Fibroblast of lung (primary cell): ENCODE measurements at places on chromosomes 3 and 15. TPM values are rescaled to one million over a fixed set of nuclear protein-coding genes. Genes with fewer than 3 reads are reported as not detected.

ZNF660 gene
- polyA plus RNA-seq = 0.44 and 0.92 TPM in 2 replicates

DNA sequence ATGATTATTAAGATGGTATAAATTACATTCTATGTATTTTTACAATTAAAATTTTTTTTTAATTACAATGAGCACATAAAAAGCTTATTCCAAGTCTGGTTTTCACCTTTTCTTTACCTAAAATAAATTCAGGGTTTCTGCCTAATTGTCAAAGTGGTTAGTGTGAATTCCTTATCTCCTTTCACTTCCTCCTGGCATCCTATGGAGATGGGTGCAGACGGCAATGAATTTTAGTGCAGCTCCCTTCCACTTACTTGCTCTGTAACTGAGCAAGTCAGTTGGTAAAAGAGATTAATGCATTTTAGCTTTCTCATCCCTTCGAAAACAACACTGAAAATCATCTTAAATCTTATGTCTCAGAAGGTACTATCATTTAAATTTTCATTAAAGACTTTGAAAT is 13.1 kb downstream of the HDGFL3 start:
- no peak for DNase-seq

GRCh38 chr15:69756440-69756839 is 303.8 kb downstream of the RPLP1 start:
- no peak for DNase-seq

DNA sequence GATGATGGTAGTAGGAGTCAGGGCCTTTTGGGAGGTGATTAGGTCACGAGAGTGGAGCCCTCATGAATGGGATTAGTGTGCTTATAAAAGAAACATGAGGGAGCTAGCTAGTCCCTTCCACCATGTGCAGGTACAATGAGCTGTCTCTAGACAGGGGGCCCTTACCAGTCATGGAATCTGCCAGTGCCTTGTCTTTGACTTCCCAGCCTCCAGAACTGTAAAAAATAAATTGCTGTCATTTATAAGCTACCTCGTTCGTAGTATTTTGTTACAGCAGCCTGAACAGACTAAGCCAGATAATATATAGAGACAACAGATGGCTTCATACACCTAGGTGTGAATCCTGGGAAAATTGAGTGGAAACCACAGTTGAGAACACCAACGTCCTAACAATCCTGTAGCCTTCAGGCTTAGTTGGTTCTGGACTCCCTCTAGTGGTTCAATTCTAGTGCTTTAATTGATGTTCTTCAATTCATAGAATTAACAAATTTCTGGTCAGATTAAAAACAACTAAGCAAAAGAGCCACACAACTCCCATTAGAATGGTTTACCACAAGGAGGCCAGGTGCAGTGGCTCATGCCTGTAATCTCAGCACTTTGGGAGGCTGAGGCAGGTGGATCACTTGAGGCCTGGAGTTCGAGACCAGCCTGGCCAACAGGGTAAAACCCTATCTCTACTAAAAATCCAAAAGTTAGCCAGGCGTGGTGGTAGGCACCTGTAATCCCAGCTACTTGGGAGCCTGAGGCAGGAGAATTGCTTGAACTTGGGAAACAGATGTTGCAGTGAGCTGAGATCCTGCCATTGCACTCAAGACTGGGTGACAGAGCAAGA is 21.3 kb upstream of the GATM start:
- peak; percentile 78 for DNase-seq

DNA sequence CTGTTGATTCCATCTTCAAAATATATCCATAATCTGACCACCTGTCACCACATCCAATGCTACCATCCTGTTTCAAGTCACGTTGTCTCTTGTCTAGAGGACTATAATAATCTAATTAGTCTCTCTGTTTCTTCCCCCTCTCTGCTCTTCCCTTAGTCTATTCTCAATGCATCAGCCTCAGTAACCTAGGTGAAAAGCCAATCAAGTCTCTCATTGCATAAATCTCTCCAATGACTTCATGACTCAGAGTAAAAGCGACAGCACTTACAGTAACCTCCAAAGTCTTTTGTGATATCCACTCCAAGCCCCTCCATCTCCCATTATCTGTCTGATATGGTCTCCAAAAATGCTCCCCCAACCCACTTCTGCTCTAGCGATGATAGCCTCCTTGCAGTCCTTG is 7.2 kb downstream of the UBA3 start:
- DNase-seq = no peak

GRCh38 chr3:27596334-27596841 is 112.2 kb upstream of the SLC4A7 start:
- DNase-seq = peak; percentile 85

RASGRF1 gene
- 0.02 and 0.09 TPM in 2 replicates for polyA plus RNA-seq

DNA sequence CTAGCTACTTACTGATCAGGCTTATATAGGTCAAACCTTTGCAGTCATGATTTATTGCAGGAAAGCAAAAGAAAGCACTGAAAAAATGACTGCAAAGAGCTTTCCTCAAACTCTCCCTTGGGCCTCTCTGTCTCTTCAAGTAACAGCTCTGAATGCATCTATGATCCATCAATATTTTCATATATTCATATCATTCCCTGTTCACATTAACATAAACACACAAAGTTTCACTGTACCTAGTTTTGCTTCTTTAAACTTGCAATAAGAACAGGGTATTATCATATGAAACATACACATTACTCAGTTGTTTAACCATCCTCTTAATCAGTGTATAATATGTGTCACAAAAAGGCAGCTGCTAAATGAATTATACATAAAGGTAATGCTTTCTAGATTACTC is 107.9 kb upstream of the ARL6 start:
- no peak for DNase-seq

- no peak for DNase-seq
These were observed 30.5 kb downstream of the ACAN start for GRCh38 chr15:88833731-88834100.

- peak; percentile 63 for DNase-seq
These were observed 33.7 kb downstream of the TJP1 start for GRCh38 chr15:29788433-29789034.

GOLGA8Q gene
- polyA plus RNA-seq = 0.06 and 0.22 TPM in 2 replicates

PDZRN3 gene
- polyA plus RNA-seq = 10.7 and 14.6 TPM in 2 replicates

GRCh38 chr15:89524184-89524583 is 27.8 kb upstream of the RHCG start:
- DNase-seq = no peak

ARHGEF26 gene
- polyA plus RNA-seq = 0.72 and 2.5 TPM in 2 replicates
